ENCODE measurements at places on chromosomes 6 and 20. TPM values are rescaled to one million over a fixed set of nuclear protein-coding genes. Genes with fewer than 3 reads are reported as not detected.

DNA sequence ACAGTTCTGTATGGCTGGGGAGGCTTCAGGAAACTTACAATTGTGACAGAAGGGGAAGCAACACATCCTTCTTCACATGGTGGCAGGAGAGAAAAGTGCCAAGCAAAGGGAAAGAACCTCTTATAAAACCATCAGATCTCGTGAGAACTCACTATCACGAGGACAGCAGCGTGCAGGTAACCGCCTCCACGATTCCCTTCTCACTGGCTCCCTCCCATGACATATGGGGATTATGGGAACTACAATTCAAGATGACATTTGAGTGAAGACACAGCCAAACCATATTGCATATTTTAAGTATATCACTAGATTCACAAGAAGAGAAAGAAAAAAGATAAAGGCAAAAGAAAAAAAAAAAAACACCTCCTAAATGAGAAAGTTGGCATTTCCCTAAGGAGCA lies 431.9 kb upstream of the RGS17 start:
- DNase-seq = no peak

GRCh38 chr6:41298785-41299502 lies 12.5 kb upstream of the TREM1 start:
- no peak for DNase-seq

Gene SLC24A3
- total RNA-seq = 25.3 TPM

Gene HLA-DRB5
- 61.3 TPM for total RNA-seq

DNA sequence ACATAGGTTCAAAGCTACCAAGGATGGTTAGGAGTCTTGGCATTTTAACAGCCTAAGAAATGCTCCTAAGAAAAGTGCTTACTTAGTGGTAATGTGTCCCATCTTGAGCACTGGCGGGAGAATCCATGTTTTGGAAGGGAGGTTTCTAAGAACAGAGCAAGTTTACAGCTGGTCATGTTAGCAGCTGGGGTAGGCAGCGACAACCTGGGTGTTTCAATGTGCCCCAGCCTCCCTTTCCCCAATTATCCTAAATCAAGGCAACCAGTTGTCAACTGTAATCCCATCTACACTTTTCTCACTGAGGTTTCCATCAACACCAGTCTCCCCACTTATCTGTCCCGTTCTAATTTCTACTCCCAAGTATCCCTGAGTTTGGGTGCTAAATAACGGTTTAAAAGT lies 1.6 kb upstream of the JAG1 start:
- no peak for DNase-seq

- no peak for DNase-seq
These were observed 173.4 kb downstream of the MRPL14 start for GRCh38 chr6:43953794-43954310.

DNA sequence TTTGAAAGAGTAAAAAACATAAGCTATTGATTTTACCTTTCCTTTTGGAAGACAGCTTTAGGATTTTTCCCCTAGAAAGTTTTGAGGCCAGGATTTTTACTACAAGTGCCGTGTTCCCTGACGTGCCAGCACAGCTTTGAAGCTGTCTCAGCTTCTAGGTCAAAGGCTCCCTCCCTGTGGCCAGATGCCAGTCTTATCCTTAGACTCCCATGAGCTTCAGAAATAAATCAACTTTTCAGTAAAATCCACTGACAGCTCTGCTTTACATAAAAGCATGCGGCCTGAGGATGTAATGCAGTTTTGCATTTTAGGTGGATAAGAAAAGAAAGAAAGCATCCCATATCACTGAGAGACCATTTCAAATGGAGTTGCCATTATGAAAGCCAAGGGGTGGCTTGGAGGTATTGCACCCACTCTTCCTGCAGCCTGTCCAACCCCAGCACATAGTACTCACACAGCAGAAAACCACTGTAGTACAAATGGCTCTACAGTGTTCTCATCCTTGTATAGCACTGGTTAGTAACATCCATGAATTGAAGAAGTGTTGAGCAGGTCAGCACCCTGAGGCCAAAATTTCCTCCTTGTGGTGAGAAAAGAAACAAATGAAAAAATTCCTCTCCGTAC lies 15.2 kb upstream of the ATXN1 start:
- DNase-seq = no peak

Gene TBXT
- total RNA-seq = not detected

DNA sequence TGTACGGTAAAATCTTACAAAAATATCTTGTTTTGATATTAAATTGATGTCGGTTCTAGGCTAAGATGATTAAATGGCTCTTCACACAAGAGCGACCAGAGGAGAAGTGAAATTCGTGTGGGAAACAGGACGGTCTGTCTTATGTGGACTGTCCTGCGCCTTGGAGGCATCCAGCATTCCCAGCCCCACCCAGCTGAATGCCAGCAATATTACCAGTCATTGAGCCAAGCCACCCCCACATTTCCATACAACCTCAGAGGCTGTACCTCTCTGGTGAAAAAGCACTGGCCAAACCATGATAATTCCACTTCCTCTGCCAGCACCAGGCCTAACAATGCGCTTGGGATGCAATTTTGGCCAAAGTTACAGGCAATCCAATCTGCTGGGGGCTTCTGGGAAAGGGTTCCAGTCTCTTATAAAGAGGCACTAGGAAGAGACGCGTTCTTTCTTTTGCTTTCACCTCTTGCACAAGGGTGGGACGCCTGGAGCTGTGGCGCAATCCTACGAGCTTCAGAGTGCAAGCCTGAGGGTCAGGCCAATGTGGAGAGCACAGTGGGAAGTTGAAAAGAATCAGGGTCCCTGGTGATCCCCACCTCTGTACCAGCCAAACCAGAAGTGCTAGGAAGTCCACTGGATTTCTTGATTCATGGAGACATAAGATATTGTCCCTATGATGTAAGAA lies 213.1 kb downstream of the PREX1 start:
- peak; percentile 48 for DNase-seq

- no peak for DNase-seq
These were observed 477.0 kb downstream of the C6orf118 start for GRCh38 chr6:164832410-164832809.

GRCh38 chr6:139891471-139891870 lies 517.0 kb upstream of the CITED2 start:
- DNase-seq = no peak

DNA sequence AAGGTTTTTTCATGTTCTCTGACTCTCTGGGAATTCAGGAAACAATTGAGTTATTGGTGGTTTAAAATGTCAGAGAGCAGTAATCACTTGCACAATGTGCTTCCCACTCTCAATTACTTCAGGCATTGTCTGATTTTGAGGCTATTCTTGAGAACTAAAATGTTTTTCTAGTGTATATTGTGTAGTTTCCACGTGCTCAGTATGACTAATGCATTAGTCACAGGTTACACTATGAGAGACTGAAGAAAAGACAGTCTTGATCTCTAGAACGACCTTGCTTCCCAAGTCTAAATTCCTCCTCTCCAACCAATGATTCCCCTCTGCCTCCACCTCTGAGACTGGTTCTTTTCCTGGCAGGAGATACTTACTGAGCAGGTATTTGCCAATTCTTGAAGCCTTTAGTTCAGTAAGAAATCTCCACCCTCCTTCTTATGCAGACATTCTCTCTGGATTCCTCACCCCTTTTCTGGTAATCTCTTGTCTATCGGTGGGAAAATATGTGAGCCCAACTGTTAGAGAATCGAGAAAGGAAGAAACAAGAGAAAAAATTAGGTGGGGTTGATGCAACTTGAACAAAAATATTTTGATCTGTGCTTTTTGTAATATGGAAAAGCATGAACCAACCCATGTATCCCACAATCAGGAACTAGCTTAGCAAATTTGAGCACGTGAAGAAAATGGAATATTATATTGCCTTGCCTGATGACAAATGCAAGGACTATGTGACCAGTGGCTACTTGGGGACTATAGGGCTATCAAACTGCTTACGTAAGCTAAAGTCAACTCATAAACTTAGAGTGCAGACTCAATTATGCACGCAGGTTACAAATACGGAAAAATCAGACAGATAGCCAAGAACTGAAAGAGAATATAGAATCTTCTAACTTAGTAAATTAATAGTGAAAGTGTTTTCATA lies 61.1 kb upstream of the SLC22A16 start:
- no peak for DNase-seq

All from posterior vena cava (tissue), 2 donors.